Activated CD4-positive, alpha-beta T cell treated with anti-CD3 and anti-CD28 coated beads for 48 hours (primary cell): ENCODE measurements at places on chromosomes 7 and 10.

- DNase-seq = no peak
Observed at GRCh38 chr7:42639930-42640329, 271.9 kb downstream of the C7orf25 start.

DNA sequence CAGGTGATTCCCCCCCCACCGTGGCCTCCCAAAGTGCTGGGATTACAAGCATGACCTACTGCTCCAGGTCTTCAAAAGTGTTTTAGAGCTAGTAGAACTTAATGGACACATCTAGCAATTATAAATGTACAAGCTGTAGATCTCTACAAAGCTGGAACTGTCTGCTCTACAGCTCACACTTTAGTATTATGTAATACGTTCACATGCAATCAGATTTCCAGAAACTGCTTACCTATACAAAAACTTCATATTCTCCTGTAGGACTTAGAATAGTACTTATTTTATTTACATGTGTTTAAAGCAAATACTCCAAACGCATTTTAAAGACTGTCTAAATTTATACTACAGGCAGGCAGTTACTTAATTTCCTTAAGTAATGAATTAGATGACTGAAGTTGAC lies 39.2 kb upstream of the ASL start:
- DNase-seq = no peak

DNA sequence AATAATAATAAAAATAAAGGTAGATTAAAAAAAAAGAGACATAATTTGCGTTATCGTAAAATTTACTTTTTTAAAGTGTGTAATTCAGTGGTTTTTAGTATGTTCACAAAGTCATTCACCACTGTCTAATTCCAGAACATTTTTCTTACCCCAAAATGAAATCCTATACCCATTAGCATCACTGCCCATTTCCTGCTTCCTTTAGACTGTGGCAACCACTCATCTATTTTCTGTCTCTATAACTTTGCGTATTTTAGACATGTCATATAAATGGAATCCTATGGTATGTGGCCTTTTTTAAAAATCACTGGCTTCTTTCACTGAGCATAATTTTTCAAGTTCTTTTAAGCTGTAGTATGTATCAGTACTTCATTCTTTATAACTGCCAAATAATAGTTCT lies 53.6 kb downstream of the KAT6B start:
- DNase-seq = no peak

- no peak for DNase-seq
Observed at GRCh38 chr10:74963549-74963948, 137.1 kb downstream of the KAT6B start.

DNA sequence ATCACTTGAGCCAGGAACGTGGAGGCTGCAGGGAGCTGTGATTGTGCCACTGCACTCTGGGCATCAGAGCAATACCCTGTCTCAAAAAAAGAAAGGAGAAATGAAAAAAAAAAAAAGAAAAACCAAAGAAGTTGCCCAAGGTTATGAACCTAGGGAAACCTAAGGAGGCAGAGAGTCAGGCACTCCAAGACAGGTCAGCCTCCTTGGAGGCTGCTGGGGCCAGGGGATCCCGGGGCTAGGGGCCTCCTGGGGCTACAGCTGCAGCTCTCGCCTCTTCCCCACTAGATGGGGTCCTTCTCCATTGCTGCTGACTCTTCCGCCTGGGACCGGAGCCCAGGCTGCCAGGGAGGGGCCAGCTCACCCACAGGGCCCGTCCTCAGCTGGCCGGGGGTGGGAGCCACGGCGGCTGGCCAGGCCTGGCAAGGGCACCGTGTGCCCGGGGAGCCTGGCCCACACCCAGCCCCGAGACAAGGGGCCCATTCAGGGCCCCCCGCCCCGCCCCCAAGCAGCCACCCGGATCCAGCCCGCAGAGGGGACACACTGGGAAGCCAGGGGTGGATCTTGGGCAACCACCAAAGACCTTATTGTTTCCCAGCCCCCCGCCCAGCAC lies 1.7 kb upstream of the SPACDR start:
- no peak for DNase-seq

GRCh38 chr10:62456611-62457101 lies 82.5 kb downstream of the ZNF365 start:
- no peak for DNase-seq

GRCh38 chr7:24709585-24710360 lies 47.5 kb downstream of the GSDME start:
- no peak for DNase-seq
